Stomach (tissue), 19 donors: ENCODE measurements at places on chromosomes 16 and 17. TPM values are rescaled to one million over a fixed set of nuclear protein-coding genes. Genes with fewer than 3 reads are reported as not detected.

Gene LPO
- total RNA-seq, result not detected

Gene KRTAP2-2
- not detected for total RNA-seq

Gene SOX9
- 40.2 TPM for total RNA-seq

Gene SLC5A11
- not detected for total RNA-seq

Gene MYO15A
- 0.37 TPM for total RNA-seq

Gene FAM171A2
- not detected for total RNA-seq

Gene TMEM132E
- total RNA-seq, result 0.55 TPM

Gene NTN1
- total RNA-seq, result 5.8 TPM

Gene BICDL2
- total RNA-seq, result 35.0 TPM

Gene CHD9NB
- total RNA-seq, result not detected

Gene MYLK3
- not detected for total RNA-seq

Gene TBC1D26
- not detected for total RNA-seq

Gene NEK8
- 2.8 TPM for total RNA-seq

Gene KRT25
- not detected for total RNA-seq

Gene CD300H
- total RNA-seq, result not detected

Gene TPSD1
- not detected for total RNA-seq

Gene SLC35G6
- not detected for total RNA-seq

Gene PITPNM3
- total RNA-seq, result 6.6 TPM

Gene KRT32
- total RNA-seq, result not detected

Gene CCDC40
- total RNA-seq, result 5.8 TPM

DNA sequence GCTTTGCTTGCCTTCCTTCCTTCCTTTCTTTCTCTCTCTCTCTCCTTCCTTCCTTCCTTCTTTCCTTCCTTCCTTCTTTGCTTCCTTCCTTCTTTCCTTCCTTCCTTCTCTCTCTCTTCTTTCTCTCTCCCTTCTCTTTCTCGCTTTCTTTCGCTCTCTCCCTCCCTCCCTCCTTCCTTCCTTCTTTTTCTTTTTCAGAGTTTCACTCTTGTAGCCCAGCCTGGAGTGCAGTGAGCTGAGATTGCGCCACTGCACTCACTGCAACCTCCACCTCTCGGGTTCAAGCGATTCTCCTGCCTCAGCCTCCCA lies 17.9 kb downstream of the FOXJ1 start:
- DNase-seq, result no peak

GRCh38 chr17:77193653-77194052 lies 52.9 kb downstream of the SEC14L1 start:
- DNase-seq, result no peak

GRCh38 chr17:15409721-15410250 lies 57.6 kb downstream of the CDRT4 start:
- peak; percentile 82 for DNase-seq

GRCh38 chr16:88650749-88651275 lies at the start of gene CYBA:
Gene CYBA, minus strand, starts transcription at chr16:88651053. Its CDS starts 40 bp downstream, at chr16:88651013.
- peak; percentile 83 for DNase-seq

DNA sequence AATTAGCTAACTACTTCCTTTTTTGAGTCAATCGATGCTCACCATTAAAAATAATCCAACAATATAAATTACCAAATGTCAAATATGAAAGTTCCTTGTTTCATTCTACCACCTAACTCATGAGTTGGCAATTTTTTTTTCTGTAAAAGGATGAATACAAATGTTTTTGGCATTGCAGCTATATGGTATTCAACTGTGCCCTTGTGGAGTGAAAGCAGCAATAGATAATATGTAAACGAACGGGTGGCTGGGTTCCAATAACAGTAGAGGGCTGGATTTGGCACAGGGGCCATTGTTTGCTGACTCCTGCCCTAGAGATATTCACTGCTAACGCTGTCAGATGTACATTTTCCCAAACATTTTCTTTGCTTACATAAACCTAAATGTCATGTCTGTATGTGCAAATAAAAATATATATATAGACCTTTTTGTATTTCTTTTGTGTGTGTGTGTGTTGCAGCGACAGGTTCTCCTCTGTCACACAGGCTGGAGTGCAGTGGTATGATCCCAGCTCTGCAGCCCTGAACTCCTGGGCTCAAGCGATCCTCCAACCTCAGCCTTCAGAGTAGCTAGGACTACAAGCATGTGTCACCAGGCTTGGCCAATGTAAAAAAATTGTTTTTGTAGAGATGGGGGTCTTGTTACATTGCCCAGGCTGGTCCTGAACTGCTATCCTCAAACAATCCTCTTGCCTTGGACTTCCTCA lies 73.9 kb downstream of the RPGRIP1L start:
- DNase-seq, result peak; percentile 61

DNA sequence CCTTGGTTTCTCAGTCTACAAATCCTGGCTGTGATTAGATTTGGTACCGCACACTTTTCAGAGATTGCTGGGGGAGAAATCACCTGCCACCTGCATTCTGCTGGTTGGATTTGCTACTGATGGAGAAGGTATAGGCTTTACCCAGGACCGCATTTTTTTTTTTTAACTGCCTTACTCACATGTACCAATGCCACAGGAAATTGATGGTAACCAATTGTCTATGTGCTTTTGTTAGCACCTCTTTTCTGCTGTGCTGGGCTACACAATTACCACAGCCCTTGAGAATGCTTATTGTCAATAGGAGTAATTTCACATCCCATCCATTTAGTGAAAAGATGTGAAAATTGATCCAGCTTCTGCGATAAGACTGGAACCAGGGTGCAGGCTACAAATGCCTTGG lies 74.4 kb upstream of the TANC2 start:
- DNase-seq, result no peak

GRCh38 chr16:72576189-72576588 lies 404.2 kb upstream of the PMFBP1 start:
- no peak for DNase-seq

GRCh38 chr17:62760059-62760944 lies 47.8 kb downstream of the MARCHF10 start:
- no peak for DNase-seq

DNA sequence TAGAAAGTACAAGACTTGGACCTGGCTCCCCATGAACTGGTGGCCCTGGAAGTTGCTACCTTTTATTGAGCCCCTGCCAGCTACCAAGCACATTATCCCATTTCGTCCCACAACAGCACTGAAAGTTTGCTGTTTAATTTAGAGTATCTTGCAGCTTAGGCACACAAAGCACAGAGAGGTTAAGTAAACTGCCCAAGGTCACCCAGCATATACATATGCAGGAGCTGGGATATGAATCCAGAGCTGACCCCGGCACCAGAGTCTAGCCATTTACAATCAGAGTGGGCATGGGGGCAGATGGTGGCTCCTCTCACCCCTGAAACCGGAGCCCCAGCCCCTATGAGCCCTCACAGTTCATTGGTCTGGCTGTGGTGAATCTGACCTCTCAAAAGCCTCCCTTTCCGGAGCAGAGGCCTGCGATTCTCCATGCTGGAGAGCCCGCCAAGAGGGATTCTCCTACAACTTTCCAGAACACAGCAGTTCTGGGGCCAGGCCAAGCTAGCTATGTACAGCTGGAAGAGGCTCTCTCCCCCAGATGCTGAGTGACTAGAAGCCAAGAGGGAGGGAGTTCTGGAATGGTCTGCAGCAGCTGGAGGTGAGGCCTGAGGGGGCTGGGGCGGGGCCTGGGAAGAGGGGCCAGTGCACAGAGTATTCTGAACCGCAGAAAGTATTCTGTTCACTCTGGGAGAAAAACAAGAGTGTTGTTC lies 58.3 kb downstream of the SREBF1 start:
- peak; percentile 96 for DNase-seq

- no peak for DNase-seq
Observed at GRCh38 chr17:48095611-48096010, 5.7 kb downstream of the CBX1 start.

DNA sequence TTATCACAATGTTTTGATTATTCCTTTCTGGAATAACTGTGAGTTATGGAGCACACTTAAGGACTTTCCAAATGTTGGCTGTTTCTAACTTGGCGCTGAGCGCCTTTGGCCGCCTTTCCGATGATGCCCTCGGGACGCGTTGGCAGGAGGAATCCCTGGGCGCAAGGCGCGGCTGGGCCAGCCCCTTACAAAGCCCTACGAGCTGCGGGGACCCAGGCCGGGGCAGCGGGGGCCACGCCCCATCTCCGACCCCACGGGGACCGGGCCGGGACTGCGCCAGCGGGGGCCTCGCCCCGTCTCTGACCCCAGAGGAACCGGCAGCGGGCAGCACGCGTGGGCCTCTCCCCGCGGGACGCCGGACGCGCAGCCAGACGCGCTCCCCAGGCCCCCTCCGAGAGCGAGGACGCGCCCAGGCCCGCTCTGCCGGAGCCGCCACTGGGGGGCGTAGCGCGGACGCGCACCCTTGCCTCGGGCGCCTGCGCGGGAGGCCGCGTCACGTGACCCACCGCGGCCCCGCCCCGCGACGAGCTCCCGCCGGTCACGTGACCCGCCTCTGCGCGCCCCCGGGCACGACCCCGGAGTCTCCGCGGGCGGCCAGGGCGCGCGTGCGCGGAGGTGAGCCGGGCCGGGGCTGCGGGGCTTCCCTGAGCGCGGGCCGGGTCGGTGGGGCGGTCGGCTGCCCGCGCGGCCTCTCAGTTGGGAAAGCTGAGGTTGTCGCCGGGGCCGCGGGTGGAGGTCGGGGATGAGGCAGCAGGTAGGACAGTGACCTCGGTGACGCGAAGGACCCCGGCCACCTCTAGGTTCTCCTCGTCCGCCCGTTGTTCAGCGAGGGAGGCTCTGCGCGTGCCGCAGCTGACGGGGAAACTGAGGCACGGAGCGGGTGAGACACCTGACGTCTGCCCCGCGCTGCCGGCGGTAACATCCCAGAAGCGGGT lies at the start of gene GAA:
TSS of gene GAA (plus strand) at position 571 of the 935 bp plus-strand sequence. CDS start 3,006 bp downstream, outside the sequence.
- DNase-seq, result peak; percentile 87

DNA sequence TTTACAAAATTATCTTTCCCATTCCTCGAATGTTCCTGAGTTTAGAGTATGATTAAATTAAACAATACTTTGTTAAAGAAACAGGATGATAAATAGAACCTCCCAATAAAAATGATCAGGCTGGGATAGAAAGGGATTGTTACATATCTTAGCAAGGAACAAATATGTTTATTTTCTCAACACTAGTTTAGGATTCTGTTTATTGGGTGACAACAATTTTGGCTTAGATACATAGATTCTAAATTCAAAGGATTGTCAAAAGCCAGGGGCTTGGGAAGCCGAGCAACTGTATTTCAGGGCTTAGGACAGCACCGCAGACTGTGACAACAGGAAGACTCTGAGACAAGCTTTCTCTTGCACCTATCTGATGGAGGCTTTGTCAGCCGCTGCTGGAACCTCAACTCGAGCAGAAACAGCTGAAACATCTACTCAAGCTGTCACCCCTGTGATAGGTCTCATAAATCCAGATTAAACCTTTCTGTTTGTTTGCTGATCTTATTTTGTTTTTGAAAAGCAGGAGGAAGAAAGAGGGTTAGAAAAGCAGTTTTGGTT lies 562.8 kb upstream of the ZFHX3 start:
- no peak for DNase-seq

GRCh38 chr17:28901866-28902818 lies 737 bp downstream of the DHRS13 start:
- DNase-seq, result peak; percentile 46

GRCh38 chr16:11356573-11357331 lies 11.5 kb downstream of the RMI2 start:
- peak; percentile 81 for DNase-seq
